ENCODE measurements at places on chromosomes 1 and 21. TPM values are rescaled to one million over a fixed set of nuclear protein-coding genes. Genes with fewer than 3 reads are reported as not detected.
A peak's percentile ranks its signal among the peaks of the same experiment; 100 is the strongest.

GRCh38 chr1:50829014-50829958, 130.8 kb downstream of the FAF1 start:
- DNase-seq: no peak

- no peak for DNase-seq
Observed at GRCh38 chr1:225479341-225479740, 51.5 kb upstream of the LBR start.

DNA sequence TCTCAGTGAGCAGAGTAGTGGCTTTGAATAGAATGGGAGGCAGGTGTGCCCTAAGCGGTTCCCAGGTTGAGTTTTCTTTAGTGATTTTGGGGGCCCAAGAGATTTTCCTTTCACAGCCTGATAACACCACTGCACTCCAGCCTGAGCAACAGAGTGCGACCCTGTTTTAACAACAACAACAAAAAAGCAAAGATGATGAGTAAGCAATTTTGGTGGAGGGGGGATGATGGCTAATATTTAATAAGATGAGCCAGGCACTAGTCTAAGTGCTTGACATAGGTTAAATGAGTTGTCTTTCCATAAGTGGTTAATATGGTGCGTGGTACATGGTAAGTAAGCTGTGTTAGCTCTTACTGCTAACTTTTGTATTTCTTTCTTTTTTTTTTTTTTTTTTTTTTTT, 2.0 kb downstream of the RNPEP start:
- no peak for DNase-seq

RHBG gene
- total RNA-seq: not detected

- DNase-seq: no peak
Observed at GRCh38 chr1:66637146-66637545, 103.2 kb downstream of the SGIP1 start.

GRCh38 chr1:44237721-44238457, 24.6 kb downstream of the DMAP1 start:
- peak; percentile 75 for DNase-seq

ACKR1 gene
- total RNA-seq: 16.2 TPM

DNA sequence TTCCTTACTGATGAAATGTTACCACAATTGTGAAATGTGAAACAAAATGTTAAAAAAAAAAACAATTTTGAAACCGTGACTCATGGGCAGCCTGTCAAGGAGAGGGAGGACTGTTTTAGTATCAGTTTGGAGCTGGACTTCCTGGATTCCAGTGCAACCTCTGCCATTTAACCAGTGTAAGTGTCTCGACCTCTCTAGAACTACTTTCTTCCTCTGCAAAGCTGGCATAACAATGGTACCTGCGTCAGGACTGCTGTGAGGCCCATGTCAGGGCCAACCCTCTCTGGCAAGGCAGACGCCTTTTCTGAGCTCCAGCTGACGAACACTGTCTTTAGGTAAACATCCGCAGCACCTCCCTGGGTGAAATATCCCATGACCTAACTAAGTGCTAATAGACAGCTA, 20.9 kb downstream of the URB1 start:
- no peak for DNase-seq

LAMB3 gene
- total RNA-seq: 5.9 TPM

Measured in Right ventricle myocardium inferior (tissue), 1 donor.